ENCODE measurements at places on chromosomes 13 and 19.

DNA sequence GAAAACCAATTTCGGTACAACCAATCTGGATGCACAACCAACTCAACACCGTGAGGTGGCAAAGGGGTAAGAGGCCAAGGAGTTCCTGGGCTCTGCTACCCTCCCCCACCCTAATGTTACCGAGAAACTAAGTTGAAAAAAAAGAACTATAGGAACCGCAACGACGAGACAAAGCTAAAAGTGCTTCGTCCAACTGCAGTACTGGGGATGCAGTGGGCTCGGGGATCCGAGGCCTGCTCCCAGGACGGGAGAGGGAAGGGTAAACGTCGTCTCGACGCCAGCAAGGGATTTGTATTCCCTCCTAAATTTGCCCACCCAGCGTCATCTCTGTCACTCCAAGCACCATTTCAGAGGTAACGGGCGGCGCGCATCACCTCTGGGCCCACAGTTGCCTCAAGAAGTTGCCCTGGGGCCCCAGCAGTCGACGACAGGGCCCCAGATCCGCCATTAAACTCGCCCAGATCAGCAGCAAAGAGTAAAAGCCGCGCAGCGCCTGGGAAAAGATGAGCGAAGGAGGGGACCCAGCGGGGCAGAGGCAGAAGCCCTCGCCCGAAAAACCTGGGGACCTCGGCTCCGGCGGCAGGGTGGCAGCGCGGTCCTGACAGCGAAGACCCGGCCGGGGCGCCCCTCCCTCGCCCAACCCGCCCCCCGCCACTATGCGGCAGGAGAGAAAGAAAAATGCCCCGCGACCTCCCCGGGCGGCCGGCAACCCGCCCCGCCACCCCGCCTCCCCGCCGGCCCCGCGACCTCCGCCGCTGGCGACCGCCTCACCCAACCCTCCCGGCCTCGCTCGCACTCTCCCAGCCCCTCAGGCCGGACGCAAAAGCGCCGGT, 752 bp downstream of the ZMYM5 start:
- no peak for DNase-seq

- DNase-seq, result no peak
Measured at GRCh38 chr19:18326772-18327171, 3.9 kb upstream of the LSM4 start.

DNA sequence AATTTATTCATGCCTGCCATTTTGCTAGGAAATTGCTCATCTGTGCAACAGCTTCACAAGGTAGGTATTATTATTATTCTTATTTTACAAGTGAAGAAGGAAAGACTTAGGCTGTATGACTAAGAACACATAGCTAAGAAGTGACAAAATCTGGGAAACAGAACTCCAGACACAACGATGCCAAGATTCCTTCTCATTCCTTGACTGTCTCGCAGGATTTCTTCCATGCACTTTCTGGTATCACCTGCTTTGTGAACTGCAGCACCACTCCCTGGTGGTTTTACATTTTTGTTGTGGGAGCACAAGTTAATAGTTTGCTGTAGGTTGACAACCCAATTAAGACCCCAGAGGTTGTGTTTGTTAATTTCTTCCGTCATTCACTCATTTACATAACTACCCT, 188.5 kb downstream of the LACC1 start:
- no peak for DNase-seq

DNA sequence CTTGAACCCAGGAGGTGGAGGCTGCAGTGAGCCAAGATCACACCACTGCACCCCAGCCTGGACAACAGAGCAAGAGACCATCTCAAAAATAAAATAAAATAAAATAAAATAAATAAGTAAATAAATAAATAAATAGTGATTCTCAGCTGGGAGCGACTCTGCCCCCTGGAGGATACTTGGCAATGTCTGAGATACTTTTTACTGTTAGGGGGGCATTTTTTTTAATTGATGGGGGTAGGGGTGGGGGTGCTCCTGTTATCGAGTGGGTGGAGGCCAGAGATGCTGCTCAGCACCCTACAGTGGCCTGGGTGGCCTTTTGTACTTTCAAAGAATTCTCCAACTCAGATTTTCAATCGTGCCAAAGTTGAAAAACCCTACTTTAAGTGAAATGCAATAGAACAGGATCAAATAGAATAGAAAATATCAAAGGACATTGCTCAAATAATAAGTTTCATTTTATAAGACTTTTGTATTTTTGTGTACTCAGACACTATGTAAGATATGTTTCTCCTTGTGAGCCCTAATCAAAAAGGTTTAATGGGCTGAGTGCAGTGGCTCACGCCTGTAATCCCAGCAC, 7.1 kb upstream of the CLPP start:
- DNase-seq, result no peak

- DNase-seq, result no peak
Measured at GRCh38 chr13:19153782-19154450, 27.7 kb downstream of the TUBA3C start.

DNA sequence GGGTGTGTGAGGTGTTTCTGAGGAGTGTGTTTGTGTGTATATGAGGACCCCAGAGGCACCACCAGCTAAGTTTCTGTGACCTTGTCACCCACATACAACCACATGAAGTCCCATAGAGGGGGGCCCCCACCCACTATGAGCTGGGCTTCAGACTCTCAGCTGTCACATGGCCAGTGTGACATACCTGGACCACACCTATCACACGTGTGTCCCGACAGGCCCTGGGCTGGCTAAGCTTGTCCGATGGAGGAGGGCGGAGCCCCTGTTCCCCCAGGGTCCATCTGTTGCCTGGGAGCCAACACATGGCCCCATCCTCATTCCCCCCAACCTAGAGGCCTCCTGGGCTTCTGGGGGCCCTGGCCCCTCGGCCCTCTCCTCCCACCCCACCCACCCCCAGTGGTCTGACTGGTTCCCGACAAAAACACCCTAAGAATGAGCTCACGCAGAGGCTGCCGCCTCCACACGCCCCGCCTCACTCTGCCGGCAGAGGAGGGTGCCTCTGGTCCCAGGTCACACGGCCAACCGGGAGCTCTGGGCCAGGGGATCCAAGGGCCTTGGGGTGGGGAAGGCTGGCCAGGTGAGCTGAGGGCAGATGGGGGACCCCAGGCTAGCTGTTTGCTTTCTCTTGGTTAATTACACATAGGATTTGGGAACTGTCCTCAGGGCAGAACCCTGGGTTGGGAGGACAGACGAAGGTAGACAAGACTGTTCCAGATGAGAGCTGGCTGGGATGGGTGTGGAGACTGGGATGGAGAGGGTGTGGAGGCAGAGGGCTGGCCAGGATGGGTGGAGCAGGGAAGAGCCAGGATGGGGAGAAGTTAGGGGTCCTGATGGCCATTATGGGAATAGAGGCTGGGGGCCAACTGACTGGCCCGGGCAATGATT, 4.3 kb downstream of the KLC3 start:
- no peak for DNase-seq

DNA sequence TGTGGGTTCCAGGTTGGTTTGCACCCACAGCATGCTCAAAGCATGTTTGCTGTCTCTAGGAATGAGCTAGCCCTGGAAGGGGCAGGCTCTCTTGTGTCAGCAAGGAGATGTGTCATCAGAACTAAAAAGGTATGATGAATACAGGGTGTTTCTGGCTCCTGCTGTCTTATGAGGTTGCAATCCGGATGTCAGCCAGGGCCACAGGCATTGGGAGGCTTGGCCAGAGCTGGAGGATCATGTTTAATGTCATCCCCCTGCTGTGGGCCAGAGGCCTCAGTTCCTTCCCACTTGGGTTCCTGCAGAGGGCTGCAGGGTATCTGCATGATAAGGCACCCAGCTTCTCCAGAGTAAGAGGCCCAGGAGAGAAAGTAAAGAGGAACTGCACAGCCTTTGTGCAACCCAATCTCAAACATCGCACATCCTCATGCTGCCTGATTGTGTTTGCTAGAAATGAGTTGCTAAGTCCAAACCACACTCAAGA, 193.6 kb downstream of the COL4A1 start:
- DNase-seq, result peak; percentile 77

- DNase-seq, result no peak
Measured at GRCh38 chr19:1401138-1401888, at the start of gene GAMT. TSS of gene GAMT (minus strand) at chr19:1401542. CDS start at chr19:1401476, 66 bp downstream.

DNA sequence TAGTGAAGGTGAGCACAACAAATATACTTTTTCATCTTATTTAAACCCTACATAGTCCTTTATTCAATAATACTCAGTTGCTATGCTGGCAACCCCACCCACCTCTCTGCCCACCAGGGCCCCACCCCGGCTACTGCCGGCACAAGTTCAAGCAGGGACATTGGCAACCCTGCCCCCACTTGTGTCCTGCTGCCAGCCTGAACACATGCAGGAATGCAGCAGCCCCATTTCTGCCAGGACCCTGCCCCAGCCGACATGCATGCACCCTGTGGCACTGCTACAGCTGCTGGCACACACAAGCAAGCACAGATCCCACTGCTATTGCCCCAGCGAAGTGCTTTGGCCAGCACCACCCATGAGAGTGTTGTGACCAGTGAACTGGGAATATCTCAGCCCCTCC, 289.8 kb downstream of the COG6 start:
- DNase-seq, result no peak

- DNase-seq, result no peak
Measured at GRCh38 chr13:42065414-42065813, 17.0 kb downstream of the DGKH start.

GRCh38 chr19:46495786-46496099, at the start of gene PNMA8B:
TSS of gene PNMA8B (minus strand) at chr19:46495867. CDS start at chr19:46495465, 402 bp downstream.
- DNase-seq, result no peak

- DNase-seq, result no peak
Measured at GRCh38 chr13:94204163-94204562, 275.3 kb downstream of the DCT start.

- DNase-seq, result no peak
Measured at GRCh38 chr19:58033741-58034476, at the start of gene ZSCAN1. TSS of gene ZSCAN1 (plus strand) at chr19:58034025. CDS start at chr19:58037837, 3,812 bp downstream.

DNA sequence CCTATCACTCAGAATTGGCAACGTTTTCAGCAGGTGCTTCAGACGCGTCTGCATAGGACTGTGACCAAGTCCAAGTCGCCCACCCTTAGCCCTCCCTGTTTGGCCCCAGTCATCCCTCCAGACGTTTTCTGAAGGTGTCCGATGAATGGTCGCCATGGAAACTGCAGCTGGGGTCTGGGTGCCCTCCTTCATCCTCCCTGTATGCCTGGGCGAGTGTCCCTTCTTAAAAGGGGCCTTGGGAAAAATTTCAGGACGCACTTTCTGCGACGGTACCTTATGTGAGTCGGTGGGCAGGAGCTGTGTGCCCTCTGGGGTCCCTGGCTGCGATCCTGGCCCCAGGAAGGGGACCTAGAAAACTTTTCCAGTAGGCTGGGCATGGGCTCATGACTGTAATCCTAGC, 25.1 kb downstream of the MAN2B1 start:
- no peak for DNase-seq

- peak; percentile 76 for DNase-seq
Measured at GRCh38 chr19:3982701-3983541, 2.3 kb downstream of the EEF2 start.

GRCh38 chr13:106246666-106247188, 288.7 kb downstream of the EFNB2 start:
- no peak for DNase-seq

GRCh38 chr13:34886121-34886875, 55.8 kb upstream of the NBEA start:
- no peak for DNase-seq

GRCh38 chr19:12773571-12773970, 1.8 kb downstream of the HOOK2 start:
- DNase-seq, result no peak

- DNase-seq, result no peak
Measured at GRCh38 chr19:44236384-44236783, 23.3 kb upstream of the ZNF233 start.

DNA sequence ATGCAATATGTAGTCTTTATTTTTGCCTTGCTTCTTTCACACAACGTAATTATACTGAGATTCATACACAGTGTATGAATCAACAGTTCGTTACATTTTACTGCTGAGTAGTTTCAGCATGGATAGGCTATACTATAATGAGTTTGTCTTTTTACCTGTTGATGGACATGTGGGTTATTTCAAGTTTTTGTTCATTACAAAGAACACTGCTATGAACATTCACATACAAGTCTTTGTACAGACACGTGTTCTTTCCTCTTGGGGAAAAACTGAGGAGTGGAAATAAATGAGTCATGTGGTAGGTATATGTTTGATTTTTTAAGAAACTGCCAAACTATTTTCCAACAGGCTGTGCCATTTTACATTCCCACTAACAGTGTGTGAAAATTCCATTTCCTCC, 35.1 kb downstream of the ENOX1 start:
- no peak for DNase-seq

- peak; percentile 98 for DNase-seq
Measured at GRCh38 chr19:16338470-16339360, 14.1 kb downstream of the KLF2 start.

GRCh38 chr13:53041968-53042516, 13.4 kb downstream of the OLFM4 start:
- no peak for DNase-seq

DNA sequence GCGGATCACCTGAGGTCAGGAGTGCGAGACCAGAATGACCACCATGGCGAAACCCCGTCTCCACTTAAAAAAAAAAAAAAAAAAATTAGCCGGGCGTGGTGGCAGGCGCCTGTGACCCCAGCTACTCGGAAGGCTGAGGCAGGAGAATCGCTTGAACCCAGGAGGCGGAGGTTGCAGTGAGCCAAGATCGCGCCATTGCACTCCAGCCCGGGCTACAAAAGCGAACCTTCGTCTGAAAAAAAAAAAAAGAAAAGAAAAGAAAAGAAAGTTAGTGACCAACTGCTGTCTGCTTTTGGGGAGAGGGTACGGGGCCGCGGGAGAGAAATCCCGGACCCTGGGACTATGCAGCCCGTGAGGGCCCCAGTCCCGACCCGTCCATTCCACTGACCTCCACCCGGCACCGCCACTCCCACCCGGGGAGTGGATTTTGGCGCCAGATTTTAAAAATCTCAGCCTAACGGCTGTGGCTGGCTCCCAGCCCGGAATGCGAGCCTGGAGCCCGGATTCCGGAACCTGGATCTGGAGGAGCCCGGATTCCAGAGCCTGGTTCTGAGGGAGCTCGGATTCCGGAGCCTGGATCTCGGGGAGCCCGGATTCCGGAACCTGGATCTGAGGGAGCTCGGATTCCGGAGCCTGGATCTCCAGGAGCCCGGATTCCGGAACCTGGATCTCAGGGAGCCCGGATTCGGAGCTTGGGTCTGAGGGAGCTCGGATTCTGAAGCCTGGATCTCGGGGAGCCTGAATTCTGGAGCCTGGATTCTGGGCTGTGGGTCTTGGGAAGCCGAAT, 6.1 kb upstream of the LMNB2 start:
- peak; percentile 88 for DNase-seq

DNA sequence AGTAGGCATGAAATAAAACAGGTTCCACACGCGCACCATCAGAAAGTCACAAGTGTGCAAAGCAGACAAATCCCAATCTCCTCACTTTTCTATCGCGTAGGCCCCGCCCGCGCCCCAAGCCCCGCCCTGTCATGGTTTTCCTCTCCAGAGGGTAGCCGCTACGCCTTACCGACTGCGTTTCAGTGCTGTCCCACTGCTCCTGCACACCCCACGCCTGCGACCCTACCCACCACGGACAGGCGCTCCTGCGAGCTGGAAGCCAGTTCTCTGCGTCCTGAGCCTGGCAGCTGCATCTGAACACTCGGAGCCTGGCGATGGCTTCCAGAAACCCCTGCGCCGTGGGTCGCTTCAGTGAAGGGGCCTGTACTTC, 379 bp upstream of the ZNF470 start:
- no peak for DNase-seq
